ENCODE measurements at places on chromosomes 7 and 10.

GRCh38 chr7:41921453-41921981 is 218.6 kb upstream of the INHBA start:
- DNase-seq: peak; percentile 79

GRCh38 chr10:3090914-3091787 is 23.8 kb downstream of the PFKP start:
- DNase-seq: no peak

DNA sequence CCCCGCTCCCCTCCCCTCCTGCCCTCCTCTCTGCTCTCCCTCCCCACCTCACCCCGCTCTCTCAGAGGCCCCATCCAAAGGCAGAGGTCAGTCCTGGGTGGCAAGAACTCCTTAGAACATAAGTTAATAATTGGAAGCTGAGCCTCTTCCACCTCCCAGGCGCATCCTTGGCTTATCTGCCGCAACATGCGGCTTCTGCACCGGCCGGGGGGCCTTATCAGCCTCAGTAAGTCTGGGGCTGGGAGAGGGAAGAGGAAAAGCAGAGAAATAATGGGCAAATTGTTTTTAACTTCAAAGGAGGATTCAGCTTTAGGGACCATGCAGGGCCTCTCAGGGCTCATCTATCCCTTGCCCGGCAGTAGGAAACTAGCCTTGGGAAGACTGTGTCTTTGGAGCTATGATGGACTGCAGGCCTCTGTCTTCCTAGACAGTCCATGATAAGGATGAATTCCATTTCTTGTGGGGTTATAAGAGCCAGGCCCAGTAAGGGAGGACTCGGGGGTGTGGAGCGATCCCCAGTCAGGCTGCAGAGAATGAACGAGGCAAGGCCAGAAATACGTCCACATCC is 411.6 kb downstream of the PLXNA4 start:
- no peak for DNase-seq

DNA sequence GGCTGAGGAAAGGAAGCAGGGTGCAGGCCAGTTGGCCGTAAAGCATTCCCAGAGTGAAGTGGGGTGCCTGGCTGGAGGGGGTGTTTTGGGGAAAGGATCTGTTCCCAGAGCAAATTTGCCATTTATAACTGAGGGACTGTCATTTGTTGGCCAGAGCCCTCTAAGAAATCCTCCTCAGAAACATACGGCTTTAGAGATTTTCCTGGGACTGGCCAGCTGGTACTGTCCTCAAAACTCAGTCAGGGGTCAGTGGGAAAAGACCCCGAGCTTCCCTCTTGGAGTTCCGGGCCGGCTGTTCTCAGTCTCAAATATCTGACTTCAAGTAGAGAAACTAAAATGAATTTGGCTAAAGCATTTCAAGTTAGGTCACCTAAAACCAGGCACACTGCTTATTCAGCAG is 55.9 kb downstream of the ETV1 start:
- DNase-seq: no peak

GRCh38 chr7:18521945-18522566 is 26.5 kb downstream of the HDAC9 start:
- DNase-seq: no peak

DNA sequence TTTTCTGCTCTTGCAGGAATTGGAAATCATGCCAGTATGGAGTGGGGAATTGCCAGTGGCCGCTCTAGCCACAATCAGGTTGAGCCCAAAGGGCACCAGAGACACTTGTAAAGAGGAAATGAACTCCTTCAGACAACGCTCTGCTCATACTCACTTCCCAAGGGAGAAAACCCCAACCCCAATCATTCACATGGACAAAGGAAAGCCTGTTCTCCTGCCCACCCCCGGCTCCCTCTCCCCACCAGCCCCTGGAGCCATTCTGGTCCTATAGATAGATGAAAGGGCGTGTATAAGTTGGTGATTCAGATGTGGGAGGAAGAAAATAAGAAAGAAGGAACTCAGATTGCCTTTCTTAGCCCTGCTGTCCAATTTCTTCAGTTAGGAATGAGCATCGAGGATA is 57.4 kb downstream of the GFRA1 start:
- DNase-seq: no peak

DNA sequence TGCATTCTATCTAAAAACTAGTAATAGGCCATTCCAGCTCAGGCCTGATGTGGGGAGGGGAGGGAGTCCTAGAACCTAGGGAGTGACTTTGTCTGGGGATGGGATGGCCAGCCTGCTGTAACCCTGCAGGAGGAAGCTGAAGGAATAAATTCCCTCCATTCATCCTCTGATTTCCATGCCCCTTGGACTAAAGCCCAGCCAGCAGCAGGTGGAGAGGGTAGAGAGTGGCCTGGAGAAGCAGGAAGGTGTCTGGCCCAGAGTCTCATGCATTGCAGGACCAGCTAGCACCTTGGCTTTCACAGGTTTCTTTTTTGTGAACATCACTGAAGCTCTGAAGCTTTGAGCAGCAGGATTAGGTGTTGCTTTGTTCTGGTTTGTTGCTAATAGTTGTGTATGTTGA is 32.8 kb upstream of the CDH23 start:
- DNase-seq: no peak

DNA sequence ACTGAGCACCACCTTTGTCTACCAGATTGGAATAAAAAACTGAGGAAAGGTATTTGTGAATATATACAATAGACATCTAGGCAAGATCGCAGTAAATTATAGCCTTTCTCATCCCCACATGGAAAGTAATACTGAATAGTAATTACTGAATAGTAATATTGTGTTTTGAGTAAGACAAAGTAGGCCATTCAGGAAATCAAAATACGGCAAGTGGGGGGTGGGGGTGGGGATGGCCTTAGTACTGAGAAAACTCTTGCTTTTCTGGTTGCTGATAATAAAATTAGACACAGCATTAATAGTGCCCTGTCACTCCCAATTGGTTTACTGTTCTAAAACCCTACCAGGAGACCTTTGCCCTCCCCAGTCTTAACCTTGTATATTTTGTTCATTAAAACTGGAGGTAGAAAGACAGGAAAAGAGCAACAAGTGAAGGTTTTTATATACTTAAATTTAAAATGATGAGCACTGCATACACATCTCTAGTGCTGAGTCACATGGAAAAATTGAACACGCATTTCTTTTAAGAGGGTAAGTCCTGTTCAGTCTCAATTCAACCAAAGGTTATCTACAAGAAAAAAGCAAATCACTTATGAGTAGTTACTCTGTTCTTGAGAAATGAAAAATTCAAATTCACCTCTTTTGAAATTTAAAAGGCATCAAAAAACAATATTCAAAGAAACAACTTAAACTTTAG is 65.6 kb downstream of the IGF2BP3 start:
- DNase-seq: no peak

GRCh38 chr7:74617180-74617744 is 40.3 kb upstream of the GTF2I start:
- DNase-seq: no peak

GRCh38 chr10:97003151-97003803 is 171.2 kb downstream of the LCOR start:
- no peak for DNase-seq

GRCh38 chr7:131943646-131944045 is 387.2 kb upstream of the PODXL start:
- no peak for DNase-seq

GRCh38 chr10:119119400-119119799 is 15.5 kb downstream of the DENND10 start:
- no peak for DNase-seq

DNA sequence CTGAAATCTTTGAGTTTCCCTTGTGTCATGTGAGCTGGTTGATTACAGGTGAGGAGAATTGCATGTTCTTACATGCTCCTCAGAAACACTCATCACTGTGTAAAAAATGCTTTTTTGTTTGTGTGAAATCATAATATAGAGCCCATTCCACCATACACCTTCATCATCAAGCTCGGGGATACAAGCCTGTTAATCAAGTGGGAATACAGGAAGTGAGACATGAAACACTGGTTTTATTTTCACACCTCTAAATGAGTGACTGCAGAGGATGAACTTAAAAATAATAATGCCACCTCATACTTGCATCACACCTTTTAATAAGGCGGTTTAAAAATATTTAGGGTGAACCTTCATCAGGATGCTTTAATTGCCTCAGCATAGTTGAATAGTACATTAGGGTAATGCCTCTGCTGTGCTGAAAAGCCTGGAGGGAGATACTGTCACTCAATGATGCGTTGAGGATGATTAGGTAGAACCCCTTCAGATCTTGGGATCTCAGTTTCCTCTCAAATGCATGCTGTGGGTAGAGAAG is 164.6 kb downstream of the AUTS2 start:
- no peak for DNase-seq

DNA sequence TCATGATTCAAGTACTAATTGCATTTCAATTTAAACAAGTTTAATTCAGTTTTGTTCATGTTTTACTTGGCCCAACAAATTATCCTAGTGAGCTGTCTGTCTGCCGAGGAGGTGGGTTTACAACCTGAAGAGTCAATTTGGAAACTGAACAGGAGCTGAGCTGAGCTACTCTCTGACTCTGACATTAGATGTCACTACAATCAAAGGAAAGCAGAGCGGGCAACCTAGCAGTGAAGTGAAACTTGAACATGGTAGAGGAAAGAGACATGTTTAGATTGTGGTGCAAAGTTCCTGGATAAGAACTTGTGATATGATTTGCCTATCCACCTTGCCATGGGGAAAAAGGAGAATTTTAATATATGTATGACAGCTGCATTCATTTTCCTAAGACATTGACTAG is 9.6 kb upstream of the AGR3 start:
- peak; percentile 30 for DNase-seq

DNA sequence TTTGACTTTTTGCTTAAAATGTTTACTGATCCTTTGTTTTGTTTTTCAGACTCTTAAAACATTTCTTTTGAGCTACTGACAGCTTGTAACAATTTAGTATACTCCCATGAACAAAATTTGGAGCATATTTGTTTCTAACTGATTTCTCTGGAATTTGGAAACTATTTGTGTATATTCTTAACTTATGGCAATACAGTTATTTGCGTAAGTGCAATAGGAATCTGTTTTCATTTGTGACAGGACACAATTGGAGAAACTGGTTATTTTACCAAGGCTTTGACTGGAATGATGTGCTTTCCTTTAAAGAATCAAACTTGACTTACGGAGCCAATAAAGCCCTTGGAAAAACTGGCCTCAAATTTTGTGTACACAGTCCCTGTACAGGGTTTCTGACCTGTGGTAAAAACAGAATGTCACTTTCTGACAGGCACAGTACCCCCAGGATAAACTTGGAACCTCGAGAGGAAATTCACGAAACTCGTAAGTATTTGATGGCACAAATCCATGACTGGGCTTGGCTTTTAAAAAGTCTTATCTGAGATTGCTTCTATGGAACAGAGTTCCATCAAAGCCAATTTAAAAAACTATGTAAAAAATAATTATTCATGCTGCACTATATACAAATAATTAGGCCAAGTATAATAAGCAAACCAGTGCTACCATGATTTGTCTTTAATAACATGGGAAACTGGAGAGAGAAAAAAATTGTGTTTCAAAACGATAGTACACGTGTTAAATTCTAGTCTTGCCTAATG is 70.4 kb downstream of the ST8SIA6 start:
- DNase-seq: no peak

GRCh38 chr7:26653430-26654399 is 210.7 kb downstream of the SKAP2 start:
- no peak for DNase-seq

DNA sequence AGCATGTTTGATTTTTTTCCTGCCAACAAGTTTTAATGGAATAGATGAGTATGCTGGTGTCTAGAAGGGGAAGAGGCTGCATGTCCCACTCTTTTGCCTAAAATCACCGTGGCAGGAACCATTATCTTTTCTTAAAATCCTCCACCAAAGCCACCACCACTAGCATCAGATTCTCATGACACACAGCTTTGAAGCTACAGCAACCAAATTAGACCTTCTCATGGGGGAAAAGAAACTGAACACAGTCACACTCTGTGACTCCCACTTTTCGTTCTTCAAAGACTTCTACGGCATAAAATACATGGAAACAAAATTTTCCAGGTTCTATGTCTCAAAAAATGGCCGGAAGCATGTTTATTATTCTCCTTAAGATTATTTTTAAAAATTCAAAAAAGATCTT is 81.8 kb downstream of the SGMS1 start:
- no peak for DNase-seq

DNA sequence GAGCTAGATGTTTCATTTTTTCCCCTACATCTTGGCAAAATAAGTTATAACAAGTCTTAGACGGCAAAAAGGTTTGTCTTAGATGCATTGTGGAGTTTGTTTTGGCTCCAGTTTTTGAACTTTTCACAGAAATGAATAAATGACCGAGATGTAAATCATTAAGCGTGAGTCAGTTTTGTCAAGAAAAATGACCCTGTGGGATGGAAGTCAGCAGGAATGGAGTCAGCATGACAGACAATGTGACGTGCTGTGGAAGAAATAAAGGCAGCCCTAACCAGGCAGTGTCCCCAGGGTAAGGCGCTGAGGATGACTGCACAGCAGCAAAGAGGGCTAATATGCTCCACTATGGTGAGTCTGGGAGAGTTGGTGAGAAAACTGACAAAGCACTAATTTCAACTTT is 163.2 kb downstream of the NOC3L start:
- no peak for DNase-seq

DNA sequence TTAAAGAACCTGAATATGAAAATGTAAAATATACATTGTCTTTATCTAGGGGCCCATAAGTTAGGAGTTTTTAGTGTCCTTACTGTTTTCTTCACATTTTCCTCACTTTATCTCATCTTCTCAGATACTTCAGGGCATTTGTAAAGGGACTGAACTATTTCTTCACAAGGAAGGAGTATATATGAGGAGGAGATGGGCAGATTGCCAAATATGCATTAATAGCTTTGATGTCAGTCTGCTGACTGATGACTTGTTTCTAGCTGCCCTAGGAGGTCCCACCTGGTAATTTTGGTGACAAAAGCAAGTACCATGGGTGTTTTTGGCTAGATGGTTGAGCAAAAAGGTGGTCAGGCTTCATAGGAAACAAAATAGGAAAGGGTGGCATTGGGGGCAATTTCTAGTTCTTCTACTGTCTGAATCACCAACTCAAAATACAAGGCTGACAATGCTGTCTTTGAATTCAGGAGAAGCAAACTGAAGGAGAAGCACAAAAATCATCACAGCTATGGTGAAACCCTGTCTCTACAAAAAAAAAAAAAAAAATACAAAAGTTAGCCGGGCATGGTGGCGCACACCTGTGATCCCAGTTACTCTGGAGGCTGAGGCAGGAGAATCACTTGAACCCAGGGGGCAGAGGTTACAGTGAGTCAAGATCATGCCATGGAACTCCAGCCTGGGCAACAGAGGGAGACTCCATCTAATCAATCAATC is 10.4 kb upstream of the STRIP2 start:
- DNase-seq: no peak

- no peak for DNase-seq
These were observed 4.1 kb downstream of the IMPDH1 start for GRCh38 chr7:128405471-128406313.

- DNase-seq: no peak
These were observed 16.5 kb downstream of the AIFM2 start for GRCh38 chr10:70115948-70116682.

GRCh38 chr10:84108797-84109196 is 30.5 kb upstream of the GHITM start:
- DNase-seq: no peak

DNA sequence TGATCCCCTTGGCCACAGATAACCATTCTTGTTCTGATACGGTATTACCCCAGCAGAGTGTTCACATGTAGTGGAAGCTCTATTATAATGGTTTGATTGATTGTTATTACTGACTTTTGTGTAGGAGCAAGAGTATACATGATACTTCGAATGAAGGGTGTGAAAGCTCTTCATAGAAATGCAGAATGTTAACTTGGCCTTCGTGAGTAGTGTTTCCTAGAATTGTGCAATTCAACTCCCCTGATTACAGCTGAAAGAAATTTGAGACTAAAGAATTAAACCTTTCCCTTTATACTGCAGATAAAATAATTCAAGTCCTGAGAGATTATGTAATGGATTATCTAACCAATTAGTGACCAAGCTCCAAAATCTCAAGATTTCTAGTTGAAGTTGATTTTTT is 38.2 kb downstream of the MKLN1 start:
- no peak for DNase-seq
